Nucleus accumbens (tissue), 56 donors: ENCODE measurements at places on chromosomes 11 and 22.

DNA sequence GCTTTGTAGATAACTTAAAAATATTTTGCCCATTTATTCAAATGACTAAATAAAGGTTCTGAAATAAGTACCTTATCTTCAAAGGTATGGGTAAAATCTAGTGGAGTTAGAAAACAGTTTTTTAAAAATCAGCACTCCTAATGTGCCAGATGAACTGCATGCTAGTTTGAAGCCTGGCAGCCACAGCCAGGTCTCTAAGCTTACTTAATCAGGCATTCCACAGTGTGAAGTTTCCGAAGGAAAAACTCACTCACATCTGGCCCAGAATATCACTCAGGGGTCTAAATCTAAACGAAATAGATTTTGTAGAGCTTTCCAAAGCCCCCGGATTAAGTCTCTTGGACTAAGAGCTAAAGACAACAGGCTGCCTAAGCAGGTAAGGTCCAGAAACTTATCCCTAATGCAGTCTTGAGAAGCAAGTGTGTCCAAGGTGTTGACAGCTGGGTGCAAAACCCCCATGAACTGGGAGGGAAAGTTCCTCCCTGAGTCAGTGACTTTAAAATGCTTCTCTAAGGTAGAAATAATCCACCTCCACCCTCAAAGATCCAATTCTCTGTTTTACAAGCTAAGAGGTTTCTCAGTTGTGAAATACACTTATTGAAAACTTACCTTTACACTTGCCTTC lies 157.6 kb downstream of the FCHSD2 start:
- no peak for DNase-seq

GRCh38 chr11:66220566-66220935 lies 47.9 kb upstream of the RAB1B start:
- DNase-seq: no peak

DNA sequence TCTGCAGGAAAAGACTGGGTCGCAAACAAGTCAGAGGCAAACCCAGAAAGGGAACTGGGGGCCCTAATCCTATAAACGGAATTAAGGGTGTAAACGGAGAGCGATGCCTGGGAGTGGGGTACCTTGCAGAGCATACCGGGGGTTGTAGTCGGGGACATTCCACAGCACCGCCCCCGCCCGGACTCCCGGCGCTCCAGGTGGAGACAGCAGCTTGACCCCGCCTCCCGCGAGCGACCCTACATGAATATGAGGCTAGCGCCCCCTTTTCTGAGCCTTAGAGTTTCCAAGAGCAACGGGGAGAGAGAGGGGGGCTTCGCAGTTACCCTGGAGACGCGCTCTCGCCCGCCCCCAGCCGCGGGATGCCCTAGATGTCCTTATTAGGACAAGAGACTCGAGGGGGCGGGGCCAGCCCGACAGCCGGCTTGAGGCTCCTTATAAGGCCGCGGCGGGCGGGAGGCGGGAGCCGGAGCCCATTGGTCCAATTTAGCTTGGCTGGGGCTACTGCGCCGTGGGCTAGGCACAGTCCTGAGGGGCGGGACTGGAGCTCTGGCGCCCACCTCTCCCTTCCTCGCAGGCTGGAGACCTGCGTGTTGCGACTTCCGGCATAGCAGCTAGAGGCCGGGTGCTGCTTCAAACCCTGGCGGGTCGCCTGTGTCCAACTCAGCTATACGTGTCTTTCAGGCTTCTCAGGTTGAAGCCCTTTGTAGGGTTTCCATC lies 980 bp upstream of the MUS81 start:
- DNase-seq: peak; percentile 98

- no peak for DNase-seq
Measured at GRCh38 chr11:63906585-63906984, 10.4 kb downstream of the RCOR2 start.

- no peak for DNase-seq
Measured at GRCh38 chr11:8354622-8355415, 91.1 kb upstream of the LMO1 start.

DNA sequence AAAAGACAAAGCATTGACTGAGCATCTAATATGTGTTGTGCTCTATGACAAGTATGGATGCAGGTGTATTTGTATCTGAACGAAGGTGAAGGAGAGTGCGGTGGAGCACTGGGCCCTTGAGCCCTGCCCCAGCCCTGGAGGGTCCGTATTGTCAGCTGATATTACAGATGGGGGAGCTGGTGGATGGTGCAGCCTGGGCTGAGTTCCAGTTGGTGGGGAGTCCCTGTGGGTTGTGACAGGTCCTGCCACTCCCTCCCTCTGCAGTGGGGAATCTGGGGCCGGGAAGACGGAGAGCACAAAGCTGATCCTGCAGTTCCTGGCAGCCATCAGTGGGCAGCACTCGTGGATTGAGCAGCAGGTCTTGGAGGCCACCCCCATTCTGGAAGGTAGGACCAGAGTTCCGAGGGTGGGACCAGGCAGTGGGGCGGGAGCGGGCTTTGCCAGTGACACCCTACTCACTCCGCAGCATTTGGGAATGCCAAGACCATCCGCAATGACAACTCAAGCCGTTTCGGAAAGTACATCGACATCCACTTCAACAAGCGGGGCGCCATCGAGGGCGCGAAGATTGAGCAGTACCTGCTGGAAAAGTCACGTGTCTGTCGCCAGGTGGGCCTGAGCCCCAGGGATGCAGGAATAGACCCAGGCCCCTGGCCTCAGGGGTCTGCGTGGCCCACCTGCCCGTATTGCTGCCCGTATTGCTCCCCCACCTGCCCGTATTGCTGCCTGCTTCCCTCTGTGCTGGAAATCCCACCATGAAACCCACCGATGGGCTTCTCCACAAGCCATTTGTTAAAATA lies 28.6 kb downstream of the MYO7A start:
- DNase-seq: no peak

DNA sequence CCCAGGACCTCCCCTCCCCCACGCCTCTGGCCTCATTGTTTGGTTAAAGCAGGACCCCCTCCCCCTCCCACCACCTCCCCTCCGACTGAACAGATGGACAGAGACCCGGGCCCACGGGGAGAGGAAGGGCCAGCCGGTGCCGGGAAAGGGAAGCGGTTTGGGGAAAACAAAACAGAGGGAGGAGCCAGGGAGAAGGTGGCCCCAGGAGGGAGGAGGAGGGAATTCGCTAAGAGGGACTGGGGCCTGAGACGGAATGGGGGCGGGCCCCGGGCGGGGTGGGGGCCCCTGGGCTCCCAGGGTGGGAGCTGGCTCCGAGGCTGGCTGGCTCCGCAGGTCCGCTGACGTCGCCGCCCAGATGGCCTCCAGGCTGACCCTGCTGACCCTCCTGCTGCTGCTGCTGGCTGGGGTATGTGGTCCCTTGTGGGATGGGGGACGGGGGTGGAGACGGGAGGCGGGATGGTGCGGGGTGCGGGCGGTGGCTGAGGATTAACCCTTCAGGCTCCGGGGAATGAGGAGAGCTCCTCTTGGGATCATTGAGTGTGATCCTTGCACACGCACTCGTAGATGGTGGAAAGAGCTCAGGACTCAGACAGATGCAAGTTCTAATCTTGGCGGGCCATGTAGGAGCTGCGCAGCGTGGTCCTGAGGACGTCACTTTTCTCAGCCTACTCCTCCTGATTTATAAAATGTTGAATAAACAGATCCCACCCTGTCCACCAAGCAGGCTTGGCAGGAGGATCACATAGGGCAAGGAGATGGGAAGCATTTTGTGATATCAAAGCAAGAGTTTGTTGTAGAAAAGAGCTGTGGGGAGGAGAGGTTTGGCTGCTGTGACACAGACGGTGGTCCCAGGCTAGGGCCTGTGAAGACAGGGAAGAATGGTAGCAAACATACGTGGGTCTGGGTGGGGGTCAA lies 688 bp downstream of the SERPING1 start:
- DNase-seq: peak; percentile 35

GRCh38 chr11:71311928-71312510 lies 59.6 kb upstream of the SHANK2 start:
- DNase-seq: no peak

DNA sequence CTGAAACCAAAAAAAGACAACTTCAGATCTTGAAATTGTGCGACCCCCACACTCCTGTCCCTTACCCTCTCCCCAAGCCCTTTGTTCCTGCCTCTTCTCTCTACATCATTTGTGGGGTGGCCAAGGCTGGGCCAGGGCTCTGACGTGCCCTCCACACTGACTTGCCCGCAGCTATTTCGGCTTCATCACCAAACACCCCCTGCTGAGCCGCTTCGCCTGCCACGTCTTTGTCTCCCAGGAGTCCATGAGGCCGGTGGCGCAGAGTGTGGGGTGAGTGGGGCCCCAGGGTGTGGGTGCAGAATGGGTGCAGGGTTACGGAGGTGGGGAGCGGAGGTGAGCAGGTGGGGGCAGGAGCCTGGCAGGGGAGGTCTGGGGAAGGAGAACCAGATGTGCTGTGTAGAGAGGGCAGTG lies 9.5 kb downstream of the MAPK8IP2 start:
- DNase-seq: no peak

DNA sequence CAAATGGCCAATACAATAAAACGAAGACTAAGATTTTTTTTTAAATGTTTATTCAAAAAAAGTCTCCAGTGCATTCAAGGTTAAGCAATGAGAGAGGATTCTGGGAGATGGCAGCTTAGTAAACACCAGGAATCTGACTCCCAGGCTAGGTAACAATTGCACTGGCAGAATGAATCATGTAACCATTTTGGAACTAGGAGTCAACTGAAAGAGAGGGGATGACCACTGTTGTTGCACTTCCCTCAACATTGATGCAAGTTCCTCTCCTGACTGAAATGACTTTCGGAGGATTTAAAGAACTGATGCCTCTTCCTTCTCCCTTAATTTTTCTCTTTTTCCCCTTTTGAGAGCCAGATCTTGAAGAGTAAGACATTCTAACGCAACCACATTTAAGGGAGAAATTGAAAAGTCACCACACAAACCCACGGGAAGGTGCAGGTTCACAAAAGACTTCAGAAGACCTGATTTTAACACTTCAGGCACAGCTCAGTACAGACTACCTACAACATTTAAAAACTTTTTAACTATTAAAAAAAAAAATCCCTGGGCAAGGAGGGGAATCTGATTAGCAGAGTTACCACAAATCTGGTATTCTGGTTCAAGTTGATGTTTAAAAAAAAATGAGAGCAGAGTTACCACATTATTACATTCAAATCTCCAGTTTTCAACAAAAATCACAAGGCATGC lies 56.8 kb downstream of the FCHSD2 start:
- no peak for DNase-seq

DNA sequence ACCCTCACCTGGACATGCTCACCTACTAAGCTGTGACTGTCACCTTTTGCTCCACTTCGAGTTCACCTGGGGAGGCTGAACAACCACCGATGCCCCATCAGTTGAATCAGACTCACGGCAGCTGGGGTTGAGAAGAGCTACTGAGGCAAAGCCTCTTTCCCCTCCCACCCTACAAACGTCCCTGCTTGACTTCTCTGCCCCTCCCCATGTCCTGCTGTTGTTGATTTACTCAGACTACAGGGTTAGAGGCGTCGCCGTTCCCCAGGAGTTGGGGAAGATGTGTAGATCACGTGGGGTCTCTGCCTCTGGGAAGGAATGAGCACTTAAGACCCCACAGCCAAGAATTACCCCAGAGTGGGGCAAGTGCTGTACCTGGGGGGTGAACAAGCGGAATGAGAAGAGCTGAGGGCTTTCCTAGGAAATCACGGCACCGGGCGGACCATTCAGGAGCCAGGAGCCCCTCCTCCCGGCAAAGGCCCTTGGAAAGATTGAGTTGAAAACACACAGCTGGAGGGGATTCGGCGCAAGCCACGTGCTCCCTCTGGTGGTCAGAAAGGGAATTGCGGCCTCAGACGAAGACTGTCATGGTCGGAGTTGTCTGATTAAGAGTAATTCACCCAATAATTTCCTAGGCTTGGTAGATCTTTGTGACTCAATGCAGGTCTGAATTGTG lies 7.0 kb downstream of the FXYD2 start:
- DNase-seq: peak; percentile 73

DNA sequence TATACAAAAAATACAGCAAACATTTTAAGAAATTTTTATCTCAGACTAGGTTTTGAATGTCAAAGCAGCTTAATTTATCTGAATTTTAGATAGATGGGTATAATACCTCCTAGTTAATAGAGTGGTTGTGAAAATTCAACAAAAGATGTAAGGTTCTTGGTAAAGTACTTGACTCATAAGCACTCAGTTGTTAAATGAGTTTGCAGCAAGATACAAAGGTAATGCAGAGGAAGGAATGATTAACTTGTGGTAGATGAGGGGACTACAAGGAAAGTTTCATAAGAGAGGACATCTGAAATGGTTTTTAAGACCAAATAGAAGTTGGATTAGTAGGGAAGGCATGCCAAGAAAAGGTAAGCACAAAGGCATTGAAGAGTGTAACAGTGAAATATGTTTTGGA lies 37.4 kb downstream of the PPME1 start:
- no peak for DNase-seq

- DNase-seq: no peak
Measured at GRCh38 chr11:10594407-10594806, 25.9 kb upstream of the LYVE1 start.

DNA sequence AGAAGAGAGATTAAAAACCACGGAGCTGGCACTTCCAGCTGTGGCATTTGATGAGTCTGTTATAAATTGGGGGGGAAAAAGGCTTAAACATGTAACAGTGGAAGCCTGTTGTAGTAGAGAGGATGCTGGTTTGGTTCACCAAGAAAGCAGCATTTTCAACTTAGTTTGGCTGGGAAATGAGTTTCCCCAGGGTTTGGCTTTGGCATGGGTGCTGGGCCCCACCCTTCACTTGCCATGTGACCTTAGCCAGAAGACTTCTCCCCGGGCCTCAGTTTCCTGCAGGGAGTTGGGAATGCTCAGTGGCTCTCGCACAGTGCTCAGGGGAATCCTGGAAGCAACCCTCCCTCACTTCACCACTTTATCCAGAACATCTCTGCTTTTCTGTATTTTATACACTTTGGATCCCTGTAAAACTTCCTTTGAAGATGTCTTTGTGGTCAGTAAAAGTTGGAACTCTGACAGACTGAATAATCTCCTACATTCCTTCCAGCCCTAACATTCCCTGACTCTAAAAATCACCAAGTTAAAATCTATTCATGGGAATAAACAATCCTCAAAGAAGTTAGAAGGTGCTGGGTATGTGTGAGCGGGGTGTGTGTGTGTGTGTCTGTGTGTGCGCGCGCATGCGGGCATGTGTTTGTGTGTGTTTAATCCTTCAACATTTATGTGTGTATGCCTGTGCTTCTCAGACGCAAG lies 166.0 kb downstream of the TENM4 start:
- DNase-seq: no peak

- DNase-seq: no peak
Measured at GRCh38 chr11:97229936-97230335, 840.1 kb downstream of the JRKL start.

GRCh38 chr22:46085828-46086576 lies 64.3 kb upstream of the PPARA start:
- DNase-seq: no peak

DNA sequence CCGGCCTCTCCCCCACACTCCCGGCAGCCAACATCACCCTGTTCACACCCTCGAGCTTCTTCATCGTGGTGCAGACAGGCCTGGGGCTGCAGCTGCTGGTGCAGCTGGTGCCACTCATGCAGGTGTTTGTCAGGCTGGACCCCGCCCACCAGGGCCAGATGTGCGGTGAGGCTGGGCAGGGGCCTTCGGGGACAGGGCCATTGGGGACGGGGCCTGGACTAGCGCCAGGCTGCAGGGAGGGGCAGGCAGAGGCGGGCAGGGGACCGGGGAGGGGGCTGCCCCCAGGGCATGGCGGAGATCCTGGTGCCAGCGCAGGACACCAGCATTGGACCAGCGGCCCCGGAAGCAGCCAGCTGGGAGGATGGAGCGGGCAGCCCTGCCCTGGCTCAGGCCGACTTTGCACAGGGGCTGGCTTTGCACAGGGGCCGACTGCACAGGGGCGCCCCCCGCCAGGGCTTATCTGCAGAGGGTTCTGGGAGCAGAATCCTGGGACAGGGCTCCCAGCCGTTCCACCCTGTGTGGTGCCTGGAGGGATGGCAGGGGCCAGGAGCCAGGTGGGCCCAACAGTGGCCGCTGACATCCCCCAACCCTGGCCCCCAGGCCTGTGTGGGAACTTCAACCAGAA lies 8.6 kb downstream of the MUC5B start:
- no peak for DNase-seq

- no peak for DNase-seq
Measured at GRCh38 chr22:36449596-36450175, 31.8 kb downstream of the TXN2 start.
